ENCODE measurements at places on chromosomes 1 and 21. TPM values are rescaled to one million over a fixed set of nuclear protein-coding genes. Genes with fewer than 3 reads are reported as not detected.
A peak's percentile ranks its signal among the peaks of the same experiment; 100 is the strongest.

The CLDN19 gene
- not detected for total RNA-seq

The LCE1B gene
- total RNA-seq = not detected

GRCh38 chr1:214417545-214418210, 133.7 kb downstream of the PTPN14 start:
- no peak for DNase-seq

- no peak for DNase-seq
Observed at GRCh38 chr1:177954076-177954475, 15.8 kb downstream of the SEC16B start.

GRCh38 chr1:203871114-203871880, 9.9 kb downstream of the SNRPE start:
- peak; percentile 50 for DNase-seq

Measured in endothelial cell (in vitro differentiated cells).